ENCODE measurements at places on chromosomes 5 and 9.

- no peak for DNase-seq
Observed at GRCh38 chr9:98784831-98785806, 11.2 kb downstream of the ANKS6 start.

DNA sequence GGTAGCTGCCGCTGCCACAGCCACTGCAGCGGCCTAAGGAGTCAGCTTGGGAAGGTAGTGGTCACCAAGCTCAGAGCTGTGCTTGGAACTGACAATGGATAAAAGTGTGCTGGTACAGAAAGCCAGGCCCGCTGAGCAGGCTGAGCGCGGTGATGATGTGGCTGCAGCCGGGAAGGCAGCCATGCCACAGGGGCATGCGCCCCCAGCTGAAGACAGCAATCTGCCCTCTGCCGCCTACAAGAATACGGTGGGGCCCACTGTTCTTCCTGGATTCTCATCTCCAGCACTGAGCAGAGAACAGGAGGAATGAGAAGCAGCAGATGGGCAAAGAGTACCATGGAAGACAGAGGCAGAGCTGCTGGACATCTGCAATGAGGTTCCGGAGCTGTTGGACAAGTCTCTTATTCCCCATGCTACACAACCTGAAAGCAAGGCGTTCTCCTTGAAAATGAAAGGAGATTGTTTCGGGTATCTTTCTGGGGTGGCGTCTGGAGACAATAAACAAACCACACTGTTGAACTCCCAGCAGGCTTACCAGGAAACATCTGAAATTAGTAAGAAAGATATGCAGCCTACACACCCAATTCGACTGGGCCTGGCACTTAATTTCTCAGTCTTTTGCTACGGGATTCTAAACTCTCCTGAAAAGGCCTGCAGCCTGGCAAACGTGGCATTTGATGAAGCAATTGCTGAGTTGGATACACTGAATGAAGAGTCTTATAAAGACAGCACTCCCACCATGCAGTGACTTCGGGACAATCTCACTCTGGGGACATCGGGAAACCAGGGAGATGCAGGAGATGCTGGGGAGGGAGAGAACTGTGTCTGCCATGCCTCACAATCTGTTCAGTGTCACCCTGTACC, 22.8 kb upstream of the ANKRD18A start:
- no peak for DNase-seq

DNA sequence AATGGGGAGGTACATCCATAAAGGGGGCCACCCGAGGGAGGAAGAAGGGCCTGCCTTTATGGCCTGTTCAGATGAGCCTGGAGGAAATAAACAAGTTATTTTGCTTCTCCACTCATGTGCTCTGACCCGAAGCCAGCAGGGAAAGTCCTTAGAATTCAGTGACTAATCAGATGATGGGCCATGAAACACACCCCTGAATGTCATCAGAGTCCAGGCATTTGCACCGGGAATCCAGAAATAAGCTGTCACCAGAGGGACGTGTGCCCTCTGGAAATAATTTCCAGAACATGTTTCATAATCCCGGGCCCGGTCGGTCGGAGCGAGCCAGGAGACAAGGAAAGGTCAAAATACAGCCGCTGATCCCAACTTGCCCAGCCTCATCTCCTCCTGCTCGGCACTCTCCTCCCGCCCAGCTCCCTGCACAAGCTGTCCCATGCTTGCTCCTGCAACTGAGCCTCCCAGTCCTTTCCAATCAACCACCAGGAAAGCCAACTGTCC, 73.6 kb upstream of the ZNF622 start:
- no peak for DNase-seq

- no peak for DNase-seq
Observed at GRCh38 chr9:111622626-111623025, 8.5 kb upstream of the DNAJC25 start.

DNA sequence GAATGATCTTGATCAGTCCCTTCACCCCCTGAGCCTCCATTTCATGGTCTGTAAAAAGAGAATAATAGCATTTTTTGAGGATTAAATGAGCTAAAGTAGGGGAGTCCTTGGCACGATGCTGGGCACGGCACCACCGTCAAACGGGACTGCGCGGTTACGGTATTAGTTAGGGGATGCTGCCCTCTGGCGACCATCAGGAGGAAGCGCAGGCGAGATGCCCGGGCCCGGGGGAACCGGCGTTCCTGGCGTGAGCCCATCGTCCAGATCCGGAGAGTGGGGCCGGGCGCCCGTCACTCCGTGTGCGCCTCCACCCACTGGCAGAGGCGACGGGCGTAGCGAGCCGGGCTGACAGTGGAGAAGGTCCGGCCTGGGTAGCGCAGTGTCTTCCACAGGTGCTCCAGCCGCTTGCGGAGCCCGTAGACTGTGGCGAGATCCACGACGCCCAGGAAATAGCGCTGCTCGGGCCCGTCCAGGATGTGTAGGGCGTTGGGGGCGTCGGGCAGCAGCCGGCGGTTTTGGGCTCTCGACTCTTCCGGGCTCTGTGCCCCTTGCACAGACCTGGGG, 4.8 kb upstream of the ST6GALNAC4 start:
- DNase-seq, result no peak

DNA sequence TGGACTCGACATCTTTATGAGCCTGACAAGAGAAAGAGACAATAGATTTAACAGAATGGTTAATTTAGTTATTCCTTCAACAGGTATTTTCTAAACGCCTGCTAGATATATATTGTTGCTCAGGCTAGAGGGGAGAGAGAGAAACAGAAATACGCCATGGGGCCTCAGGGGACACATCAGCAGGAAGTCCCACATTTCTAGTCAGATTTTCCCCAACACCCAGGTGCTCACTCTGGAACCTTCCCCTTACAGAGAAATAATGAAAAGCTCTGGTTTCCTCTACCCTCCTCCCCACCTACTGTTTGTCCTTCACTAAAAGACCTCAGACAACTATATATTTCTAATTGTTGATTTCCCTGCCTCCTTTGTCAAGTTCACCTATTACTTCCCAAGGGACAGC, 130.3 kb upstream of the TBC1D2 start:
- no peak for DNase-seq

- no peak for DNase-seq
Observed at GRCh38 chr5:78003919-78004318, 227.8 kb upstream of the TBCA start.

DNA sequence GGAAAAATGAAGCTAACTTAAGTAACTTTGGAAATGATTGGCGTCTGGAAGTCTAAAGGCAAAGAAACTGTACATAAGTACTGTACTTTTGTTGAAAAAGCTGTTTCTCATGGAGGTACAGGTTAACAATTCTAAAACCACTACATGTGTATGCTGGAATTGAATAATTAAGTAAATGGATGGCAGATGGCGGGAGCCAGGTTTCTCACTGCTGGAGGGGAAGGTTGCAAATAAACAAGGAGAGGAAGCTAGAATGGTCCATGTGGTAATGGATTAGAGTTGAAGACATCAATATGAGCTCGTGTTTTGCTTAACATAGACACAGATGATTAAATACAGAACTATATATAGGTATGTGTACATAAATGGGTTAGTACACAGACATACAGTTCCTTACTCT, 43.2 kb upstream of the ASTN2 start:
- no peak for DNase-seq

DNA sequence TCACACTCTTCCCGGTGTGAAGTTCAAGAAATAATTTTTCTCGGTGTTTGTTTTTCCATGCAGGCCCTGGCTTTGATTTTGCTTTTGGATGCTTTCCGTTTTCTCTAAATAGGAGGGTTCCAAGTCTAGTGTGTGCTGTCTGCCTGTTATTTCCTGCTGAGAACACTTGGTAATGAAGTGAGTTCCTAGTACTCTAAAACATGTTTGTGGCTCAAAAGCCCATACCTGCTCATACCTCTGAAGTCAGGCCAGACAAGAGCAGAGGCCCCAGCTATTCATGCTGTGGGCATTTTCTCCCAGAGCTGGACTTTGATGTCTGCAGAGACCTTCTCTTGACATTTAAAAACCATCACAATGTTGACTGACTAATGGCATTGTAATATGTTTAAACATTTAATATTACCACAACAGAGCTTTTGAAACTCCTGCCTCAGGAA, 211.2 kb downstream of the GOLPH3 start:
- no peak for DNase-seq

DNA sequence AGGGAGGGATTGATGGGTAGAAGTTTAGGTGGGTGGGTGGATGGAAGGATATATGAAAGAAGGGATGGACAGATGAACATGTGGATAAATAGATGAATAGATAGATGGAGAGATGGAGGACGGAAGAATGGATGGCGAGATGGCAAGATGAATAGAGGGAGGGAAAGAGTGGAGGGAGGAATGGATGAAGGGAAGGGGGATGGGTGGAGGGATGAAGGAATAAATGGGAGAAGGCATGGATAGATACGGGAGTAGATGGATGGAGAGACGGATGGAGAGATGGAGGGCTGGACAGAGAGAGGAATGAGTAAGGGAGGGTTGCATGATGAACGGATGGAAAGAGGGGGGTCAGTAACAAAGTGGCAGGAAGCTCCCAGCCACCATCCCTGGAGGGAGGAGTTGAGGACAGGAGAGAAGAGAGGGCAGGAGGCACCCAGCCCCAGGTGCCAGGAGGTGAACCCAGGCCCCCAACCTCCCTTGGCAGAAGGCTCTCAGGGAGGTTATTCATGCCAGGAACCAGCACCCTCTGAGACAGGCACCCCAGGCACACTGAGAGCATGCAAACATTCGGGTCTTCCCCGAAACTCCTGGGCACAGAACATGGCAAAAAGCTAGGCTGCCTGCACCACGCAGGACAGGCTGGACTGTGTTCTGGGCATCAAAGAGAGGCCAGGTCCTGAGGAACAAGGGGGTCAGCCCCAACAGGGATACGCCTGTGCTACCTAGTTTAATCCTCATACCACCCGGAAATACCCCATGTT, 9.1 kb downstream of the SARDH start:
- DNase-seq, result no peak

DNA sequence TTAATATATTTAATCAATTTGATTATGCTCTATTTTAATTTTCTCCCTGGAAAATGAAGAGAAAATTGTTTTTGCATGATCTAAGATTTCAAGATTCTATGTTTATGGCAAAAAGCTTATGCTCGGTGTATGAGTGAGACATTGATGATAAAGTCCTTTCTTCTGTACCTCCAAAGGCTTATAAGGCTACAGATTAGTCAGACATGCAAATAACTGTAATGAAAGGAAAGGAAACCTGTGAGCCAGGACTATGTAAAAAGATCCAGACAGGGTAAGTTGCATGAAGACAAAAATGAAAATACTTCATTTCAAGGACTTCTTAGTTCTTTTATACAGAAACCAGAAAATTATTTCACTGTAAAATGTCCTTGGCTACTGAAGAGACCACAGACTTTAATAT, 52.2 kb upstream of the EDIL3 start:
- no peak for DNase-seq

- no peak for DNase-seq
Observed at GRCh38 chr9:6829027-6829426, 71.3 kb downstream of the KDM4C start.

DNA sequence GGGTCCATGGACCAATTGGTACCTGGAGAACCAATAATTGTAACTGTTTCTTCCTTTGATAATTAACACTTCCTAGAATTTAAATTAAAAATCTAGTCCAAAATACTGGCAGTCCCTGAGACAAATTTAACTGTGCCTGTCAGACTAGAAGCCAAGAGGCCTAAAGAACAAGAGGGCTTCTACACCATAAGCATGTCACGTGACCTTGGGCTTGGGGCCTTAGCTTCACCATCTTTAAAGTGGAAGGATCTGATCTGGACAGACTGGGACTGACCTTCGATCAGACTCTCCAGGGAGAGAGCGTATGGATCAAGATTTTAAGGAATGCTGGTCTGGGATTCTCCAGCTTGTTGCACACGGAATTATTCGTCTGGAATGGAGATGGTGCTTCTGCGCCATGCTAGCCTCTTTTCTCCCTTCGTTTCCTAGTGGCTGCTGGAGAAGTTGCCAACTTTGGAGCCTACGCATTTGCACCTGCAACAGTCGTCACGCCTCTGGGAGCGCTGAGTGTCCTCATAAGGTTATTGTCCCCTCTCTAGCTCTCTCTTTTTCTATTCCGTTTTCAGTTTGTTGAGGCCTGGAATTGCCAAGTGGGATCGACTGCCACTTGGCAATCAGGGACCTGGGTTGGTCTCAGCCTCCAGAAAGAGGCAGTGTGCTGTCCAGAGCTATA, 8.4 kb downstream of the NIPAL4 start:
- no peak for DNase-seq

DNA sequence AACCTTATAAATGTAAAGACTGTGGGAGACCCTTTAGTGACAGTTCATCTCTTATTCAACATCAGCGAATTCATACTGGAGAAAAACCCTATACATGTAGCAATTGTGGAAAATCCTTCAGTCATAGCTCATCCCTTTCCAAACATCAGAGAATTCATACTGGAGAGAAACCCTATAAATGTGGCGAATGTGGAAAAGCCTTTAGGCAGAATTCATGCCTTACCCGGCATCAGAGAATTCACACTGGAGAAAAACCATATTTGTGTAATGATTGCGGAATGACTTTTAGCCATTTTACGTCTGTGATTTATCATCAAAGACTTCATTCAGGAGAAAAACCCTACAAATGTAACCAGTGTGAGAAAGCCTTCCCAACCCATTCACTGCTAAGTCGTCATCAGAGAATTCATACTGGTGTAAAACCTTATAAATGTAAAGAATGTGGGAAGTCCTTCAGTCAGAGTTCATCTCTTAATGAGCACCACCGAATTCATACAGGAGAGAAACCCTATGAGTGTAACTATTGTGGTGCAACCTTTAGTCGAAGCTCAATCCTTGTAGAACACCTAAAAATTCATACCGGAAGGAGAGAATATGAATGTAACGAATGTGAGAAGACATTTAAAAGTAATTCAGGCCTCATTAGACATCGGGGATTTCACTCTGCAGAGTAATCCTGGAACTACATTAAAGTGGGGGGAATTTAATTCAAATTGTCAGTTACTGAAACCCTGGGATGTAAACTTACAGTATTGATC, 17.7 kb downstream of the ZNF483 start:
- no peak for DNase-seq

GRCh38 chr9:102054811-102055210, 316.4 kb upstream of the GRIN3A start:
- DNase-seq, result no peak

- DNase-seq, result no peak
Observed at GRCh38 chr5:167688341-167689130, 602.9 kb upstream of the WWC1 start.

- DNase-seq, result no peak
Observed at GRCh38 chr5:154315196-154315595, 124.7 kb downstream of the GALNT10 start.

GRCh38 chr5:100791391-100791790, 111.7 kb downstream of the ST8SIA4 start:
- no peak for DNase-seq

GRCh38 chr5:158751961-158752655, 347.6 kb downstream of the EBF1 start:
- no peak for DNase-seq
